Muscle of back (tissue), 13 donors: ENCODE measurements at places on chromosomes 6 and 20. TPM values are rescaled to one million over a fixed set of nuclear protein-coding genes. Genes with fewer than 3 reads are reported as not detected.

GRCh38 chr20:4916971-4917881, 84.1 kb downstream of the SLC23A2 start:
- no peak for DNase-seq

The MLIP gene
- polyA plus RNA-seq, result 20.2 TPM

DNA sequence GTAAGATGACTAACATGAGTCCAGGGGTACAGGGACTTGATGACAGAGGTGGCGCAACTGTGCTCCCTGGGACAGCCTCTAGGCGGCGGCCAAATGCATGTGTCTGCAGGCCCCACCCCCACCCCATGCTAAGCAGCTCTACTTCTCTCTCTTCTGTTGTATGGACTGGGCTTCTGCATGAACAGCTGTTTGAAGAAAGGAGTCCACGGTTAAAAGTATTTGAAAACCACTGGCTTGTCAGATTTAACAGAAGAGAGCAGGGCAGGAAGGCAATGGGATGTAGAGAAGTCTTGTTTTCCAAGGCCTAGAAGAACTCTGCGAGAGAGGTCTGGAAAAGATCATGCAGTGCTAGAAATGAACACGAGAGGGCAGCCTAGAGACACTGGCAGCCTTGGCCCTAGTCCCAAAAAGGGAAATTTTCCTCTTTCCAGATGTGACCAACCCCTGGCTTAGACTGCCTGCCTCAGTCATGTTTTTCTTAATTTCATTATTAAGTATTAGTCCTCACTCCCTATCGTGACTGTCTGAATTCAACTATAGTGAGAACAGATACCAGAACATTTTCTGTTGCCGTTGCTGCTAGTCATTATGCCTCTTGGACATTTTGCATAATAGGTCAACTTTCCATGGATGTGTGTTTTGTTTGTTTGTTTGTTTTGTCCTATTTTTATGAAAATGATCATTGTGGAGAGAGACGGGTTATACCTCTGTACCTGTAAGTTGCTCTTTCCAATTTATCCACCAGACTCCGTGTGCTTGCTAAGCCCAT, 265.0 kb downstream of the ADGRG6 start:
- DNase-seq, result peak; percentile 79

The DPPA5 gene
- polyA plus RNA-seq, result not detected

GRCh38 chr6:80469977-80470376, 363.5 kb downstream of the BCKDHB start:
- peak; percentile 46 for DNase-seq

DNA sequence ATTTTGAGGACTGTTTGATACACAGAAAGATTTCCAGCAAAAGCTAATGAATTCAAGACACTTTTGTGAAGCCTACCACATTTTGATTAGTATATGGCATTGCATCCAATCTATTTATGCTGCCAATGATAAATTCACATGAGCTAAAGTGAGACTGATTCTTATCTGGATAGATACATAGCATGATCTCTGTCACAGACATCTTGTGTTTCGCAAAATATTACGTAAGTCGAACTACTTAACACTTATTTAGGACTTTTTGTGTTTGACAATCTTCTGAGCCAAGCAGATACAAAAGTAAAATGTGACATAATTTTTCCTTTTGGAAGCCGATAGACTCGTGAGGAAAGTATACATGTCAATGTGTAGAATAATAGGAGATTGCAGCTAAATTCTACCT, 251.6 kb downstream of the HACE1 start:
- DNase-seq, result no peak

DNA sequence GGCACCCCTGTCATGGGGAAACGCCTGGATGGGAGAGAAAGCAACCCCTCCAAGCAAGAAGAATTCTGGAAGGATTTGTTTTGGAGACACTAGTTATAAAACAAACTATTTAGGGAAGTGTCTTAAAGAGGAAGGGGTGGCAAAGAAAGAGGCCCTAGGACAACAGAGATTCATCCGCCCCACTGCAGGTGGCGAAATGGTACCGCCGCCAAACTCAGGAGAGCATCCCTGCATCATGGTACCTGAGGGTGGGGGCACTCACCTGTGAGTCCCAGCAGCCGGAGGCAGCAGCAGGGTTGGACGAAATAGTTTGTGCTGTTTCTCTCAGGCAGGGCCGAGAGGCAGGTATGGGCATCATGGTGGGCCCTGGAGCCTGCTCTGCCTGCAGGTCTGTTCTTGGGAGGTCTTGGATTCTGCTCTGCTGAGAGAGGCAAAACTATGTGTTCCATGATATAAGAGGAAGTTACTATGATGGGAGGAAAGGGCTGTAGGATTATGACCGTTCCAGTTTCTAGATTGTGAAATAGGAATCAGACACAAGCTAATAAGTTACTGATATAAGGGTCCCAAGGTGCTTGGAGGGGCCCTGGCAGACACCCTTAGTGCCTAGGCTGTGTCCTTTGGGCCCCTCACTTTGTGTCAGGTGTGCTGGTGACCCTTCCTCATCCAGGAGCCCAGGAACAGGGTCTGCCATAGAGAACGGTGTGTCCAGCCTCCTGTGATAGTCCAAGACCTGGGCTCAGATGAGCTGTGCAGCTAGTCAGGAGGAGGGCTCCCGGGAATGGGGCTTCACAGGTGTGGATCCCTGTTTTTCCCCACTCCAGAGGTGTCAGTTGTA, 20.4 kb downstream of the SIRPD start:
- DNase-seq, result no peak

- DNase-seq, result peak; percentile 82
These were observed 2.1 kb upstream of the TRERF1 start for GRCh38 chr6:42453654-42454427.

- no peak for DNase-seq
These were observed 6.4 kb upstream of the ABHD16B start for GRCh38 chr20:63854766-63855362.

DNA sequence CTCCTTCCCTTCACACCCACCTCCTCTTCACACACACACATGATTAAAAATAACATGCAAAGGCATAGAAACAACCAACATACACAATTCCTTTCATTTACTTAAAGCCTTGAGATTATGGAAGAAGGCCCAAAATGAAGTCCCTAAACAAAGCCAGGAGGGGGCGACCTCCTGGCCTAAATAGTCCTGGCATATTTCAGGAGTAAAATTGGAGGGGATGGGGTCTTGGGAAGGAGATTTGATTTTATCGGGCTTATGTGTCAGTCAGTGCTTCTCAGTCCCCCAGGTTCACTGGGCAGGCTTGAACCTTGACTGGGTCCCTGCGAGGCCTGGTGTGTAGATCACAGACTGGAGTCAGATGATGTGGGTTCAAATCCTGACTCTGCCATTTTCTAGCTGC, 266.4 kb downstream of the SAMD5 start:
- no peak for DNase-seq

GRCh38 chr20:1154226-1154625, 30.6 kb downstream of the TMEM74B start:
- DNase-seq, result no peak

DNA sequence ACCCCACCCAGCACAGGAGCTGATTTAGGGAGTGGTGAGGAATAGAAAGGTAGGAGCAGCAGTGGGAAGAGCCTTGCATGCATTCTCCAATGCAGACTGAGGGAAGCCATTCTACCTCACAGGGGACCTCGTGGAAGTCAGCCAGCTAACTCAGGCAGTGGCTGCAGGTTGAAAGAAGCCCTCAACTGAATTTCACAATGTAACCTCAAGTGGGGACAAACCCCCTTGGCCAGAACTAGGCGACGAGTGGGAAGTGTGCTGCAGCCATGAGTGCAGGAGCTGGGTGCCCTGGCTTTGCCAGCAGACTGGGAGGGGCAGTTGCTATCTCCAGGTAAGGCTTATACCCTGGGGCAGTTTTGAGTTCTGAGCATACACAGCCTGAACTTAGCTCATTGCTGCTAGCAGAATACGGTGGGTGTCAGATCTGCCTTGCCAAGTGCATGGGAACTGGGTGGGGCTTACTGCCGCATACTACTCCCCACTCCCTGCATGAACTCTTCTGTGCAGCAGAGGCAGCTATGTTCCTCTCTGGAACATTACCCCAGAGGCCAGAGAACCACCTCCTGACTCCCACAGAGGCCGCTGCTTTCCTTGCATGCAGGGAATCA, 126.5 kb downstream of the CDK19 start:
- DNase-seq, result no peak

DNA sequence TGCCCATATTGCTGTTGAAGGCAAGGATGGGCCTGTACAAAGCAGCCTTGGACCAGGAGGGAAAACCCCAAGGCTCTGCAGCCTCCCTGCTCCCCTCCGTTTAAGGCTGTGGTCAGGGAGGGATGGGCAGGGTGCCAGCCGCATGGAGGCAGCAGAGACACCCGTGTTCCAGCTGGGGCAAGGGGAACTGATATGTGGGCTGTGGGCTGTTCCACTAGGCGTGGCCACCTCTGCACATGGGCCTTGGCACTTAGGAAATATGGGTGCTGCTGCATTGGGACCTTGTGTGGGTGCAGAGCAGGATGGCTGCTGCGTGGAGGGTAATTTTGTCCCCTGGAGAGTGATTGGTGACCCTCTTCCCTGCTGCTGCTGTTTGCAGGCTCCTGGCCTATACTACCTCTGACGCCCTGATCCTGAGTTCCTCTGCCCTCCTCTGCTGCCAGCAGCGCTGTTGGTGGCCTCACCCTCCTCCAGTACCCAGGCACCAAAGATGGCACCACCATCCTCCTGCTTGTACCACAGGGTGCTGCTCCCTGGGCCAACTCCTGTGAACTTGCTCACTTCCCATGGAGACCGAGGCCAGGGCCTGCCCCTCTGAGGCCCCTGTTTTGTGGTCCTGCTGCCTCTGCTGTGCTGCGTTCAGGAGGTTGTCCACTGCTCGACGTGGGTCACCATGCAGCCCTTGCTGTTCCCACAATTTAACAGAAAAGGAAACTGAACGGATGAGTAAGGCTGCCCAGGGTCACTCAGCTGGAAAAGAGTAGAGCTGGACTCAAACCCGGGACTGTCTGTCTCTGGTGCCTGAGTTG, 35.3 kb downstream of the PANK2 start:
- no peak for DNase-seq

DNA sequence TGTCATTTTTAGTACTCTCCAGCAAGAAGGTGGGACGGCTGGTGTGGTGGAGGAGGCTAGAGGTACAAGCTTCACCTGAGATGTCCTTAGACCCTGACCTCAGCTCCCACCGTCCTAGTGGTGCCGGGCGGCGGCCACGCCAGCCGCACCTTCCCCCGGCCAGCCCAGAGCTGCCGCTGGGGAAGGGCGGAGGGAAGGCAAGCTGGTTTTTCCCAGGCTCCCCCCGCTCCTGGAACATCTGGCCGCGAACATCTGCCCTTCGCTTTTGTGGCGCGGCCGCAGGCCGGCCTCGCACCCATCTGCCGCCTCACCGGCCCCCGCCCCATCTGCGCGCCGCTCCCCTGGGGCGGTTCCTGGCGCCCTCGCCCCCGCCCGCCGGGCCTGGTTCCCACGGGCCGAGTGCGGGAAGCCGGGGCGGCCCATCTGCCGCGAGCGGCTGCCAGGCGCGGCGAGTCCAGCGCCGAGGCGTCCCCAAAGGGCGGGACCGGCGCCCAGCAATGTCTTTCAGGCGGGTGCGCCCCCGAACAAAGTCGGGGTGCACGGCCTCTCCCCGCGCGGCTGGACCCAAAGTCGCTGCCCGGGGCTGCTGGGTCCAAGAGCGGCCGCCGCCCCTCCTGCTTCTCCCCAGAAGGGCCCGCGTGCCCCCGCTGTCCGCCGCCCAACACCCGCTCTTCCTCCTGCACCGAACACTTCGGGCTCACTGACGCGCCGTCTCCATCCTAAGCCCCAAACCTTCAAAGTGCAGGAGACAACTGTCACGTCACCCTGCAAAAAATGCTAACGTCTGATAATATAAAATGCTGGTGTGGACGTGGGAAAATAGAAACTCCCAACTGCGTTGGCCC, 17.3 kb upstream of the ID1 start:
- DNase-seq, result no peak

DNA sequence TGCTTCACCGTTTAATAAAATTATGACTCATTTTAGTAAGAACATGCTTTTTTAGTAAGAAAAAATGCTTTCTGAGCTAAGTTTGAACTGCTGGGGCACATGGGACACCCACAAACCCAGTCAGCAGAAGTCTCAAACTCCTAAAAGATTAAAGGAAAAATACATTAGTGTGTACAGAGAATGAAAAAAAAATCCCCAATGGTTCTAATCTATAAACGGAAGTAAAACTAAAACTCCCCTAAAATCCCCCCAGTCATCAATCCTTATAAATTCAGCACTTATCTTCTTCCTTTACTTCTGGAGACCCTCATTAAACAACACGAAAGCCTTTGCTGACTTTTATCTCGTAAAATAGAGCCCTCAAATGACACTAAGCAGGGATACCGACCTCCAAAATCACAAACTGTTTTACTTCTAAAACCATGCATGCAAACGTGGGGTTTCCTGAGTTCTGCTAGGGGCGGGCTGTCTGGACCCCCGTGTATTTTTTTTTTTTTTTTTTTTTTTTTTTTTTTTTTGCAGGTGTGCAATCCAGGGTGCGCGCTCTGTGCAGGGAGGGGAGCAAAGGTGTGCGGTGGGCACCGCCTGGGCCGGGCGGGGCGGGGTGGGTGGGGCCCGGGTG, 1.1 kb upstream of the MYB start:
- no peak for DNase-seq

The NFATC2 gene
- polyA plus RNA-seq, result 4.8 TPM

DNA sequence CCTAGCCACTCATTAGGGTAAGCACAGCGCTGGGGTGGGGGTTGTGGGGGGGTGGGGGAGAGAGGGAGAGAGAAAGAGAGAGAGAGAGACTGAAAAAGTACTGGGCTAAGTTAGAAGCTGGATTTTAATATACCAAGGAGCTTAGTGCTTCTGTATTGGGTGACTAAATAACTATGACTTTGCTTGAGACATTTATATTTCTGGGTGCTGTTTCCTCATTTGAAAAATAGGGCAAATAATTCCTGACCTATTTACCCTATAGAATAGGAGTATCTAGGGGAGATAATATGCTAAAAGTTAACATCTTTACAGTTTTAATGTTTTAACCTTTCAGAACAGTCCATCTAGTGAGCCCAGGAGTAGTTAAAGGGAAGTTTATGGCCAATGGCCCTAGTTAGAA, 7.7 kb downstream of the NKAIN2 start:
- DNase-seq, result no peak

DNA sequence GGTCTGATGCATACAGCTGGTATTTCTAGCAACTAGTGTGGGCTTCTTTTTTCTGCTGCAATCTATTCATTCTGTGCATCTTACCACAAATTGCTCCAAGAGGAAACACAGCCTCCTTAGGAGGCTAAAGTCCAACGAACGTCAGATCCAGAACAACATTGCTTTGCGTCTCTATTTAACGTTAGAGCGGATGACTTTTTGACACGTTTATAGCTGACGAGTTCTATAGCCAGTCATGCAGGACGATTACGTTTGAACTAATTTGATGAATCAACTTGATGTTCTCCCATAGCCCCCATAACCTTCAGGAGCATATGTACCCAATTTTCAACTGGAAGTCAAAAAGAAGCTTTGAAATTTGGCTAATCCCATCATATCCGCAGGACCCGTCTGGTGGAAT, 59.9 kb downstream of the TSHZ2 start:
- peak; percentile 40 for DNase-seq

The EYA4 gene
- 16.0 TPM for polyA plus RNA-seq
